ENCODE measurements at places on chromosomes 16 and 17. TPM values are rescaled to one million over a fixed set of nuclear protein-coding genes. Genes with fewer than 3 reads are reported as not detected.

Gene SCARF1
- 0.83 TPM for total RNA-seq

Gene KRT33B
- 0.17 TPM for total RNA-seq

Gene PDP2
- total RNA-seq = 14.2 TPM

Gene OSGIN1
- total RNA-seq = 3.3 TPM

Gene CDR2L
- 38.5 TPM for total RNA-seq

Gene SECTM1
- total RNA-seq = 1.8 TPM

Gene YBX2
- 0.17 TPM for total RNA-seq

Gene SHPK
- 14.5 TPM for total RNA-seq

Gene CCL17
- total RNA-seq = not detected

Gene CBFA2T3
- total RNA-seq = 0.83 TPM

Gene VMP1
- total RNA-seq = 211 TPM

Gene ABCC11
- total RNA-seq = 0.47 TPM

Gene TPSB2
- not detected for total RNA-seq

Gene DCXR
- 27.7 TPM for total RNA-seq

Gene CDH3
- total RNA-seq = 995 TPM

Gene NFAT5
- total RNA-seq = 37.5 TPM

Gene TP53TG3F
- total RNA-seq = not detected

Gene ACSM2B
- not detected for total RNA-seq

Gene CDIP1
- 81.8 TPM for total RNA-seq

Gene KRTAP2-2
- not detected for total RNA-seq

Gene TNS4
- 608 TPM for total RNA-seq

Gene CCL1
- not detected for total RNA-seq

Gene NPW
- total RNA-seq = 3.7 TPM

Gene TTLL6
- total RNA-seq = not detected

Gene GLTPD2
- not detected for total RNA-seq

Gene ICAM2
- total RNA-seq = not detected

Gene DNASE1L2
- 0.67 TPM for total RNA-seq

Gene CRYBA1
- total RNA-seq = not detected

Gene TP53TG3
- total RNA-seq = not detected

Gene KANSL1
- 56.7 TPM for total RNA-seq

Gene TLCD3A
- 24.2 TPM for total RNA-seq

Gene NTN3
- total RNA-seq = under 0.01 TPM

Gene CTU2
- 13.2 TPM for total RNA-seq

Gene ABAT
- 20.5 TPM for total RNA-seq

Gene DLG4
- 11.7 TPM for total RNA-seq

Gene HIC1
- total RNA-seq = 0.67 TPM

Gene PRSS36
- 0.83 TPM for total RNA-seq

Gene CNGB1
- 0.45 TPM for total RNA-seq

Gene BCL6B
- total RNA-seq = not detected

Gene KRT32
- total RNA-seq = not detected

Gene C16orf82
- total RNA-seq = not detected

Gene GNG13
- total RNA-seq = not detected

Gene SGF29
- 12.7 TPM for total RNA-seq

Gene PLXDC1
- not detected for total RNA-seq

Gene NTN1
- total RNA-seq = 10.7 TPM

Gene KCNG4
- total RNA-seq = not detected
